ENCODE measurements at places on chromosomes 2 and 18.

DNA sequence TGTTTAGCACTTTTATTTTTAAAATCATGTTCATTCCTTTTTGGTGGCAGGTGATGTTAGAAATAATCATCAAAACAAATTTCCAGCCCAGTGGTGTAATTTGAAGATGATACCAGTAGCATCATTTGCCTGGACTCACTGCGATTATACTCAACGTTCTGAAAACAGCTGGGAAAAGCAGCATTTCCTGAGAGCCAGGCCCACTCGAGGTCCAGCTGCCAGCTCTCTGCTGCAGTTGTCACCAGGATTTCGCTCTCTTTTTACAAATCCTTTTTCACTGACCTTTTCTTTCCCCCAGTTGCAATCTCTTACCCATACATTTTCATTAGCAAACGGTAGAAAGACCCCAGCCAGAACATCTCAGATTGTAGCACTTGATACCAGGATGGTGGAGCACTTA, 110.6 kb upstream of the LYPD1 start:
- no peak for DNase-seq

GRCh38 chr2:231930593-231931281, 4.5 kb upstream of the NPPC start:
- peak; percentile 59 for DNase-seq

DNA sequence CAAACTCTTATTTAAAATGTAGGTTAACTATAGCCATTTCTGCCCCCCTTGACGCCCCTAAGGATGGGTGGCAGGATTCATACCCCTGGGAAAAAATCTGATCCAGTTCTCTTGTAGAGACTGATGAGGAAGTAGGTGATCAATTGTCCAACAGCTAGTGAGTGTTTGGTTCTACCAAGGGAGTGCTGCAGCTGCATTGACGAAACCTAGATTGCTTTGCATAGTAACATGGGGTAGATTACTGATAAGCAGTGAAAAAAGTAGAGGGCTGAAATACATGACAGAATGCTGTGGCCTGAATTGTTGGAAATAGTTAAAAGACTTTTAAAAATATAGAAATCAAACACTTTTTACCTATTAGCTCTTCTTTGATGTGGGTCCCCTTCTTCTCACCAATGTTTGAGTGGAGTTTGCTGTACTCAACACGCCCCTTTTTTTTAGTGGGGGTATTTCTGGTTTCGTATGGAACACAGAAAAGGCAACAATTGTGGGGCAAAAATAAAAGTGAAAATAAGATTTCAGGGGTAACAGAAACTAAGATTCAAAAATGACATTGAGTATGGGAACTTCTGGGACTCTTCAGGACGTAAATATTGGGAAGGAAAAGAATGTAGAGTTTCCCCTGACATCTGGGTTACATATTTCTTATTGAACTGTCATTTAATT, 66.2 kb downstream of the MAIP1 start:
- DNase-seq, result no peak

DNA sequence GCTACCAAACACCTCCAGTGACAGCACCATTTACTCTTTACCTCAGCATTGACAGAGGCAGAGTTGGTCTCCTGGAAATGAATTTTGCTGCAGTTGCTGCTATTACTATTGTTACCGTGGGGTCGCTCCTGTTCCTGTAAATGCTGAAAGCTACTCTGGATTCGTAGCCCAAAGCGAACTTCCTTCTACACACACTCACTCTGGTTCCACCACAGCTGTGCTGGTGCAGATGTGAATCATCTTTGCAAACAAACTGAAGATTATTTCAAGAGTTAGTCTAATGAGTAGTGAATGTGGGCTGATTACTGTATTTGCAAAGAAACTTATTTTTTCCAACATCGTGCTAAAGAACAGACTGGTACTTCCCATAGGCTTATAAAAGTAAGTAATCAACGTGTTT, 304.0 kb downstream of the LPIN1 start:
- no peak for DNase-seq

DNA sequence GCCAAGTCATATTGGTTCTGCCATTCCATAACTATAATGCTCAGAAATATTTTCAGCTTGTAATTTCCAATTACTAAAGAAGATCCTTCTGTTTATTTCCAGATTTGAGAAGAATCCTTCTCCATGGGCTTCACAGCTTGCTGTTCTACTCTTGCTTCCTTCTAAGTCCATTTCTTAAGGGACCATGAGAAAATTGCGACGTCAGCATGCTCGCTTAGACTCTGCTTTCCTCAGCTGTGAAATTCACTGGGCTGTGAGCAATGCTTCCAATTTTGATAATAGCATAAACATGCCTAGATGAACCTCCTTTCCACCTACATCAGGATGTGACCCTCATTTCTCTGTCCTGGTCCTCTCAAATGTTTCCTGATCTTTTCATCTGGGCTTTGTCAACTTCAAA, 145.3 kb upstream of the CDH20 start:
- no peak for DNase-seq

DNA sequence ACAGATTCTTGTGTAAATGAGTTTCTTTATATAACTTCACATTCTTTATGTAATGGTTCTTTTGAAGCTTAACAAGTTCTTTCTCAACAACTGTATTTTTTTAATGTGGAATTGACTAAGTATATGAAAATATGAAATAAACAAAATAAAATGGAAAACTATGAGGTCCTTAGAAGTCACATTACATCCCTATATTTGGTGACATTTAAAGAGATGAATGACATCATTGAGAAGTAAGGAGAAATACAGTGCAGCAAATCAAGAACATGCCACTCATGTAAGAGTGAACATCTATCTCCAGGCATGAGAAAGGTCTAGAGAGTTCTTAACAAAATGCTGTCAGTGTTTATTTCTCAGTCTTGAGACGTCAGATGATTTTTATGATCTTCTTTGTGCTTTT, 39.0 kb upstream of the AAK1 start:
- DNase-seq, result no peak

- DNase-seq, result no peak
Measured at GRCh38 chr18:69537183-69537582, 136.5 kb downstream of the DOK6 start.

- no peak for DNase-seq
Measured at GRCh38 chr18:48897531-48897930, 53.2 kb downstream of the SMAD7 start.

- DNase-seq, result no peak
Measured at GRCh38 chr2:177905640-177906039, 166.9 kb downstream of the PDE11A start.

- peak; percentile 49 for DNase-seq
Measured at GRCh38 chr2:30230497-30231211, 680 bp upstream of the LBH start.

GRCh38 chr2:127486247-127487058, 39.8 kb downstream of the IWS1 start:
- DNase-seq, result no peak

DNA sequence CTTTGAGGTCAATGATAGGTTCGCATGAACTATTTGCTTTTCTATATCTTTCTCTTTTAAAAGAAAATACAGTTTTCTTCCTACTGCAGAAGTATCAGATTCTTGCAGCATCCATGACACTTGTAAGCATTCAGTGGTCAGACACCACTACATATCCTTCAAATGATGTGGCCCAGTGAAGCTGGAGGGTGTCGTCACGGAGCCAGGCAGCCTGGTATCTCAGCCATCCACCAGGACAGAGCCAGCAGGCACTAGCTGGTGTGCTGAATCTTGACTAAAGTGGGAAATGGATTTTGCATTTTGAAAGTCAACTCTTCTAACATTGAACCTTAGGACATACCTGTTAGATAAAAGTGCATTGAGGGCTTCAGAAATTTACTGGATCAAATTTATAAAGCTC, 5.4 kb downstream of the KLHL14 start:
- no peak for DNase-seq

GRCh38 chr2:8317418-8317817, 364.4 kb upstream of the ID2 start:
- DNase-seq, result no peak

GRCh38 chr2:148660999-148661398, 16.4 kb downstream of the EPC2 start:
- DNase-seq, result no peak

DNA sequence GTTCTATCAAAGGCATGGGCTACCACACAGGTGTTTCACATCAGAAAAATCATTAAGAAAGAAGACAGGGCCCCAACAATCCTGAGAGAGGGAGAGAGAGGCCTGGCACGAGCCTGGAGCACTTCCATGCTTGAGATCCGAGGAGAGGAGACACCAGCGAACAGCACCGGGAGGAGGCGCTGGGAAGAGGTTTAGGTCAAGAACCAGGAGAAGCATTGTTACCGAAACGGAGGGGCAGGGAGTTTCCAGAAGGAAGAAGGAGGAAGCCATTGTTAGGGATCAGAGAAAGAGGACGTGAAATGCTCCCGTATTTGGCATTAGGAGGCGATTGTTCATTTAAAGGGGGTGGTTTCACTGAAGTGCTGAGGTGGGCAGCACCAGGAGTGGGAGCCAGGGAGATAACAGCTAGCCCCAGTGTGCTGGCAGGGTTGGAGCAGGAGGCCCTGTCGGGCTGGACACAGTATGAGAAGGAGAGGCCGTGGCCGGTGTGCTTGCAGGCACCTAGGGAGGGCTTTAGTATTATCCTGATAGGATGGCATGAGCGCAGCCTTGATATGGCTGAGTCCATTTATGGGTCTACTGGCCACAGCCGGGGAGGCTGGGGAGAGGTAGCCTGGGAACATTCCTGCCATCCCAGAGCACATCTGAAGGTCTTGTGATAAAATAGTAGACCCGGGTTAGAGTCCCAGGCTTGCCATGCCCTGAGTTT, 244.9 kb downstream of the KLHL29 start:
- DNase-seq, result no peak

DNA sequence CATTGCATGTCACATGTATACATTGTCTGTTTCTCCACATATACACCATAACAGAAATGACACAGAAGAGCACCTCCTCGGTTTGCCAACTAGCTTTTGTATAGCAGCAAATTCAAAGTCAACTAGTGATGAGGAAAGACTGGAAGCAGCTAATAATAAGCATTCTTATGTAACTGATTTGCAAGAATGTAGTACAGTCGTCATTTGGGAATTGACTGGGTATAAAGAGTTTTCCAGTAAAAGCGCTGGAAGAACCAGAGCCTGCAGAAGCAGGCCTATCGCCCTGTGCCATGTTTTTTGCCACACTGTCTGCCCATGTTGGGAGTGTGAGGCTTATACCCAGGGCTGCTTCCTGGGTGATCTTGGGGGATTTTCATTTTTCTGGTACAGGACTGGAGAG, 310.6 kb downstream of the GBX2 start:
- DNase-seq, result no peak

DNA sequence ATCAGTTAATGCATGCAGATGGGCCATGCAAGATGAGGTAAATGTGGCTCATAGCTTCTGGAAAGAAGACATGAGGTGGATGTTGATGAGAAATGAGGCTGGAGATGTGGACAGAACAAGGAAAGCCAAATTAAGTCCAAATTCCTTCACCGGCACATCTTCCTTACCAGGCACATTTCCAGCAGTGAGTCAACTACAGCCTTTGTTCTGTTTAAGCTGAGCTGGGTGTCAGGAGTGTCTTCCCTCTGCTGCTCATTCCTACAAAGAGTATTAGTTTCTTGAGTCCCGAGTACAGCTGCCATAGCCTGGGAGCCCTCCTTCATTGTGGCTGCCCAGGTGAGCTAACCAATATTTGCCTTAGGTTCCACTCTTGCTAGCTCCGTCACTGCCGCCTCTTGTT, 945.0 kb downstream of the SLC4A3 start:
- no peak for DNase-seq

DNA sequence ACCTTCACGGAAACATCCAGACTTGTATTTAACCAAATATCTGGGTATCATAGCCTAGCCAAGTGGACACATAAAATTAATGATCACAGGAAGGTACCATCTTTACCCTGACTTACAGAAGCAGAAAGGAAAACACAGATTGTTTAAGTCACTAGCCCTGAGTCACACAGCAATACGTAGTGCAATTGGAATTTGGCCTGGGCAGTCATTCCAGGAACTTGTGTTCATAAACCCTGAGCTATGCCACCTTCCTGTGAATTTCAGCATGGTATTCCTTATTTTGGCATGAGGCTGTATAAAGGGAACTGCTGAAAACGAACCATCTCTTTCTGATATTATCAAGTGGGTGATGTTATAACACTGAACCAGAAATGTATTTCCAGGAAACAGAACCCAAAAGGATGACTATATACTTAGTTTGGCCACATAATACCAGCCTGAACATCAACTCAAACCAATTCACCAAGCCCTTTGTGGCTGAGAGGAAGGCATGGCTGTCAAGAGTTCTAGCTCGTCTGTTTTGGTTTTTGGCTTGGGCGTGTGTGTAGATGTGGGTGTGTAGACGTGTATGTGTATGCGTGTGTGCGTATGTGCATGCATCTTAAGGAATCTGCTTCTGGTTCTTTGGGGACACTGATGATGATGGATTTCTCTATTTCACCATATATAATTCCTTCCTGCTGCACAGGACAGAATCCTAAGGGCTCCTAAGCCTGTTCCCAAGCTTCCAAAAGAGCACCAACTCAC, 533.4 kb upstream of the ID2 start:
- no peak for DNase-seq

- no peak for DNase-seq
Measured at GRCh38 chr18:57533868-57534510, 52.5 kb downstream of the FECH start.

GRCh38 chr2:25543939-25544338, 129.4 kb downstream of the DTNB start:
- DNase-seq, result no peak

DNA sequence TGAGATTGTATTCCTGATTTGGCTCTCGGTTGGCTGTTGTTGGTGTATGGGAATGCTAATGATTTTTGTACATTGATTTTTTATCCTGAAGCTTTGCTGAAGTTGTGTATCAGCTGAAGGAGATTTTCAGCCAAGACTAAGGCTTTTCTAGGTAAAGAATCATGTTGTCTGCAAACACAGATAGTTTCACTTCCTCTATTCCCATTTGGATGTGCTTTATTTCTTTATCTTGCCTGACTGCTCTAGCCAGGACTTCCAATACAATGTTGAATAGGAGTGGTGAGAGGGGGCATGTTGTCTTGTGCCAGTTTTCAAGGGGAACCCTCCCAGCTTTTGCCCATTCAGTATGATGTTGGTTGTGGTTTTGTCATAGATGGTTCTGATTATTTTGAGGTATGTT, 90.4 kb downstream of the CYP26B1 start:
- no peak for DNase-seq

DNA sequence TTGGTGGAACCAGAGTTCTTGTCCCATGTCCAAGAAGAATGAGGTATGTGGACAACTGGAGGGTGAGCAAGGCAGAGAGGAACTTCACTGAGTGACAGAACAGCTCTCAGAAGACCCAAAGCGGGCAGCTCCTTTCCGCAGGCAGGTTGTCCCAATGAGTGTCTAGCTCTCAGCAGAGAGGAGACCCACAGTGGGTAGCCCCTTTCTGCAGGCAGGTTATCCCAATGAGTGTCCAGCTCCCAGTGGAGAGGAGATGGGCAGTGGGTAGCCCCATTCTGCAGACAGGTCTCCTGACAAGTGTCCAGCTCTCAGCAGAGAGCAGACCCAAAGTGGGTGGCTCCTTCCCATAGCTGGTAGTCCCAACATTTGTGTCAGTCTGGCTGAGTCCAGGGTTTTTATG, 69.6 kb downstream of the SRBD1 start:
- no peak for DNase-seq
